Activated CD4-positive, alpha-beta T cell treated with anti-CD3 and anti-CD28 coated beads, Interleukin-2, amount 10 ng/mL, durations not matched to agents 24 days and 14 days (primary cell): ENCODE measurements at places on chromosomes 4 and X. TPM values are rescaled to one million over a fixed set of nuclear protein-coding genes. Genes with fewer than 3 reads are reported as not detected.

- H3K27me3 ChIP-seq: no peaks in the 10 kb centered on the region
- H3K36me3 ChIP-seq: no peaks in the 10 kb centered on the region
- DNase-seq: no peak
- no peak overlapping the region for H3K4me3 ChIP-seq
These were observed 1329.5 kb upstream of the TENM3 start for GRCh38 chr4:180913750-180914149.

DNA sequence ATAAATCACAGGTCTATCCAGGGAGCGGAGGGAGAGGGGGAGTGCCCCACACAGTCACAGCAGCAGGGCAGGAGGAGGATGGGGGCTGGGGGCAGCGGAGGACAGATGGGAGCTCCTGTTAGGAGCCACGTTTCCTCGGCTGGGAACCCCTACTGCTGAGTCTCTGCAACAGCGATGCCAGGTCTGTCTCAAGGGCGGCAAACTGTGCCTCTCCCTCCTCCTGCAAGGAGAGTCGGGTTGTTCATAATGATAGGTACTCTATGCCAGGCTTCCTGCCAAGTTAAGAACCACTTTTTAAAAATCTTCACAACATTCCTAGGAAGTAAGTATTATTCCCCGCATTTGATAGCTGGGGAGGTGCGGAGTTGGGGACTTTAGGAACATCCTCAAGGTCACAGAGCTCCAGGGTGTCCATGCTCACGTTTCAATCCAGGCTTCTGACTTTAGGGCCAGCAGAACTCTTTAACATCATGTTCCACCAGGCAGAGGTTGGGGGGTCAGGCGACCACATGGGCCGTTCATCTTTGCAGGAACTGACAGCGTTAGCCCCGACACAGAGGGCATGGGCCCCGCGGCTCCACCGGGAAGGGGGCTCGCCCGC lies 98.3 kb upstream of the MAML3 start:
- no peaks in the 10 kb centered on the region for H3K36me3 ChIP-seq
- peaks cover 29% of the 10 kb centered on the region for H3K4me1 ChIP-seq
- H3K27me3 ChIP-seq: peaks cover 23% of the 10 kb centered on the region
- DNase-seq: no peak
- peak overlapping the region; percentile 58 for H3K4me3 ChIP-seq

DNA sequence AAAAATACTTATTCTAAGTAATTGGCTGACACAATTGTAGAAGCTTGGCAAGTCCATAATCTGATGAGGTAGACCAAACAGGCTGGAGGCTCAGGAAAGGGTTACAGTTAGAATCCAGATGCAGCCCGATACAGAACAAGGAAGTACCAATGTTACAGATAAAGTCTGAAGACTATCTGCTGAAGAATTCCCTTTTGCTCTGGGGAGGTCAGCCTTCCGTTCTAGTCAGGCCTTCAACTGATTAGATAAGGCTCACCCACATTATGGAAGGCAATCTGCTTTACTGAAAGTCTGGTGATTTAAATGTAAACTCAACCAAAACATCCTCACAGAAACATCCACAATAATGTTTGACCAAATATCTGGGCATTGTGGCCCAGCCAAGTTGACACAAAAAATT lies 7.4 kb upstream of the DYNLT3 start:
- peaks cover 3% of the 10 kb centered on the region for H3K27me3 ChIP-seq
- no peak overlapping the region for H3K4me3 ChIP-seq
- DNase-seq: no peak
- peaks cover 1% of the 10 kb centered on the region for H3K4me1 ChIP-seq
- no peak overlapping the region for H3K27ac ChIP-seq

- no peaks in the 10 kb centered on the region for H3K4me1 ChIP-seq
- H3K27ac ChIP-seq: no peak overlapping the region
- H3K27me3 ChIP-seq: no peaks in the 10 kb centered on the region
- no peaks in the 10 kb centered on the region for H3K36me3 ChIP-seq
- H3K4me3 ChIP-seq: no peak overlapping the region
These were observed 1293.4 kb downstream of the ARAP2 start for GRCh38 chr4:34950926-34951325.

GRCh38 chr4:153260553-153261300 lies 56.5 kb downstream of the TRIM2 start:
- no peak overlapping the region for H3K4me3 ChIP-seq
- H3K27me3 ChIP-seq: peaks cover 19% of the 10 kb centered on the region
- no peak overlapping the region for H3K27ac ChIP-seq
- no peaks in the 10 kb centered on the region for H3K36me3 ChIP-seq
- H3K4me1 ChIP-seq: no peaks in the 10 kb centered on the region
- DNase-seq: no peak

DNA sequence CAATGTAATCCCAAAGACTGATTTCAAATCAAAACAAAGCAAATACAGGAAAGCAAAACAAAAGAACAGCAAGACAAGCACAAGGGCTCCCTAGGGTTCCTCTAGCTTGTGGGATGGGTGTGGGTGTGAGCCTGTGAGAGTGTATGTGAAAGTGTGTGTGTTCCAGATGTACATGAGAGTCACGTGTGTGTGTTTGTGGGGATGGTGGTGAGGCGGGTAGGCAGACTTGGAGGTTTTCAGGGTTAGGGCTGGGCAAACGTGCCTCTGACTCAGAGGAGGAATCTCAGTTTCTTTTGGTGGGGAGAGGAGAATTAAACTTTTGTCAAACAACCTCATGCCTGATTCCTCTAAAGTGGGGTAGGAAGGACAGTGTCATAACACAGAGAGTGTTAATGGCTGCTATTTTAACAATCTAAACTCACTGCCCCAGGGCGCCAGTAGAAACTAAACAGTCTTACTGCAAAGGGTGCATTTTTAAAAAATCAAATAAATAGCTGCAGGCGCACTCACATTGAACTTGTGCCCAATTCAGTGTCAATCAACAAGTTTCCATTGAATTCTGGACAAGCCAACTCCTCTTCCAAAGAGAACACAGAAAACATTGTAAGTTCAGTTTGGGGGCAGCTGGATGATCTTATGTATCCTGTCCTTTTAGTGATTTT lies 51.8 kb downstream of the CHRDL1 start:
- no peaks in the 10 kb centered on the region for H3K27me3 ChIP-seq
- no peaks in the 10 kb centered on the region for H3K36me3 ChIP-seq
- no peak overlapping the region for H3K4me3 ChIP-seq
- DNase-seq: no peak

DNA sequence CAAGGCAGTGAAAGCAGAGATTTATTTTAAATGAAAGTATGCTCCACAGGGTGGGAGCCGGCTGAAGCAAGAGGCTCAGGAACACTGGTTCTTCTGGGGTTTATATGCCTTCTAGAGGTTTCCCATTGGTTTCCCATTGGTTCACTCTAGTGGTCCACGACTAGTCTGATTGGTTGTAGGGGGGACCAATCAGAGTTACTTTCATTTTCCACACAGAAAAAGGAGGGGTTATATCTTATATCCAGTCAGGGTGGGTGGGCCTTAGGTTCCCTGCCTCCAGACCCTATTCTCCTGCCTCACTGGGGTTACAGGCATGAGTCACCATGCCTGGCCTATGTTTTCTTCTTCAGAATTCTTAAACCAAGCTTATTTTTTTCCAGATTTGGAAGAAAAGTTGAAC lies 101.6 kb downstream of the KLHL8 start:
- no peak overlapping the region for H3K4me3 ChIP-seq
- H3K4me1 ChIP-seq: peaks cover 15% of the 10 kb centered on the region
- no peak overlapping the region for H3K27ac ChIP-seq
- H3K27me3 ChIP-seq: no peaks in the 10 kb centered on the region
- DNase-seq: no peak
- H3K36me3 ChIP-seq: peaks cover 51% of the 10 kb centered on the region

DNA sequence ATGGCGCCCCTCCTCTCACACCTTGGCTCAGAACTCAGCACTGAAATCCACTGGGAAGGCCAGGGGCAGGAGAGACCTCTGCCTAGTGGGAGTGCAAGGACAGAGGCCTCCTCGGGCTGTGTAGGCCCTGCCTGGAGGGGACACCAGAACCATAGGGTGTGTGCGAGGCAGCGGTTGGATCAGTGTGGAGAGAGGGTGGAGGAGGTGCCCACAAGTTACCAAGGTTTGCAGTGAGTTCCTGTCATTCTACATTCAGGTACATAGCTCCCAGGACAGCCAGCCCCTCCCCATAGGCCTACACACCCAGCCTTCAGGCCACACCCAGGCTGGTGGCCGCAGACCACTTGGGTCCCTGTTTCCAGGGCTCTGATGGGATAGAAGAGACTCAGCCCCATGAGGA lies 19.2 kb upstream of the SPON2 start:
- no peak for DNase-seq
- H3K4me1 ChIP-seq: peaks cover 4% of the 10 kb centered on the region
- peaks cover 12% of the 10 kb centered on the region for H3K36me3 ChIP-seq
- no peak overlapping the region for H3K27ac ChIP-seq
- no peak overlapping the region for H3K4me3 ChIP-seq

DNA sequence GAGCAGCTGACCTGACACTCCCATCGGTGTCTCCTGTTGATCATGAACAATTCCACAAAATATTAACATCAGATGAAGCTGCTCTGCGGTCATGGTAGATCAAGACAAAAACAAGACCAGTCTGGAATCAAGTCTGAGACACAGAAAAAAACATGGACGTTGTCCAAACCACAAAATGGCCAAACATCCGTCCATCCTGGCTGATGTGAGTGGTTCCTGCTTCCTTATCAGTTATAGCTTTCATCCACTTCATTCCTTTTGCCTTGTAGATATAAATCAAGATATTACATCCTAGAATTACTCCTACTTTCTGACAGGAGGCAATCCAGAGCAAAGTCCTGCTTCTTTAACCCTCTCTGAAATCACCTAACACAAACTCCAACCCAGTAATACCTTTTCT lies 28.8 kb upstream of the PCSK1N start:
- H3K27ac ChIP-seq: no peak overlapping the region
- H3K4me1 ChIP-seq: no peaks in the 10 kb centered on the region
- H3K36me3 ChIP-seq: no peaks in the 10 kb centered on the region
- H3K27me3 ChIP-seq: peaks cover 3% of the 10 kb centered on the region
- DNase-seq: no peak
- H3K4me3 ChIP-seq: no peak overlapping the region

DNA sequence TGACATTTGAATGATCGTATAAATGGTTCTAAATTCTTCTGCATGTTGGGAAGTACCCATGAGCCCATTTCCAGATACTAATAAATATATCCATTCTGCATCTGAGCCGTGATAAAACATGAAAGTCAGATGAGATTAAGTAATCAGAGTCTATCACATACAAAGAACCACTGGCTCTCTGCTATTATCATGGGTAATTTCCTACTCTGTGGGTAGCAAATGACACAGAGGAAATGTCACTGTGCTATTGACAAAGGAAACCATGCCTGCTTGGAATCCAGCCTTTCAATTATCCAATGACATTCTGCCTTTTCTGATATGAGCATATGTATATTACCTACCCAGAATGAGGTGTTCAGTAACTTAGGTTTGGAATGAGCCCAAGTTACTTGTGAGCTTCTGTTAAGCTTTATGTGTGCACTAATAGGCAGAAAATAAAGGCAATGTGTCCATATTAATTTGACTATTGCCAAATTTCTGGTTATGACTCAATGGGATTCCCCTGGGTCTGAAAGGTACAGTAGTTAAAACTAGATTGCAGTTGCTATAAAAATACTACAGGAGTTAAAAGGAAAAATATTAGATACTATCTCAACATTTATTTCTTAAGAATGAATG lies 238.7 kb upstream of the KCNIP4 start:
- no peaks in the 10 kb centered on the region for H3K4me1 ChIP-seq
- no peak overlapping the region for H3K4me3 ChIP-seq
- DNase-seq: no peak
- no peaks in the 10 kb centered on the region for H3K27me3 ChIP-seq

DNA sequence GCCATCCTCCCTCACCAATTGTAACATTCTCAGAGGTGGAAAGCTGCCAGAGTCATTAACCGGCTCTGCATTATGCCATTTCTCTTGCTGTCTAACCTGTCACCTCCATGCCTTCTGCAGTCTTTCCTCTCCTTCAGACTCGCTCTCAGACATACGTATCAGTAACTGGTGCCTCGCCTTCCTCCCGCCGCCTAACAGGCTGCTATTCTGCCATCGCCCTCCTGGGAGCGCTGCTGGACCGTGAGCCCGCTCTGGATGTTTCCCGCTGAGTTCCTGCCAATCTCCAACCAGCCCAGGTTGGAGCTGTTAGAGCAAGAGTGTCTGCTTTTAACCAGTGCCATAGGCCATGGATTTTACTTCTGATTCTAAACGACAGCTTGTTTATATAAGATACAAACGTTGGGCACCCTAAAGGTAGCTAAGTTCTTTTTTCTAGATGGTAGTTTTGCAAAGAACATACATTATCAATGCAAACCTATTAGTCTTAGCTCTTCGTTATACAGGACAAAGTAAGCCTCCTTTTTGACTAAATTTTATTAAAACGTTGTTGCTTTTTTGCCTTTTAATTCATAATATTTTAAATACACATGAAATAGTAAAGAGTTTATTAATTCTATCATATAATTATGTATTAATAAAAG lies 59.5 kb upstream of the NEIL3 start:
- H3K36me3 ChIP-seq: no peaks in the 10 kb centered on the region
- H3K4me1 ChIP-seq: peaks cover 10% of the 10 kb centered on the region
- H3K27ac ChIP-seq: no peak overlapping the region
- peak overlapping the region; percentile 14 for H3K4me3 ChIP-seq
- DNase-seq: peak; percentile 93

DNA sequence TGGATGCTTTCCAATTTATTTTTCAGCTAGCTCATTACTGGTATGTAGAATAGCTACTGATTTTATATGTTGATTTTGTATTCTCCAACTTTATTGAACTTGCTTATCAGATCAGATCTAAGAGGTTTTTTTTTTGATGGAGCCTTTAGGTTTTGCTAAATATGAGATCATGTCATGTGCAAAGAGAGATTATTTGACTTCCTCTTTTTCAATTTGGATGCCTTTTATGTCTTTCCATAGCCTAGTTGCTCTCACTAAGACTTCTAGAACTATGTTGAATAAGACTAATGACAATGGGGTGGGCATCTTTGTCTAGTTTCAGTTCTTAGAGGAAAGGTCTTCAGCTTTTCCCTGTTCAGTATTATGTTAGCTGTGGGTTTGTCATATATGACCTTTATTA lies 11.7 kb downstream of the MAGEE1 start:
- DNase-seq: no peak
- H3K4me3 ChIP-seq: no peak overlapping the region
- H3K4me1 ChIP-seq: no peaks in the 10 kb centered on the region
- H3K27ac ChIP-seq: no peak overlapping the region
- H3K36me3 ChIP-seq: no peaks in the 10 kb centered on the region

Gene SPANXB1
- total RNA-seq: not detected in 2 replicates

Gene DGKK
- not detected in 2 replicates for total RNA-seq
